Stimulated activated CD8-positive, alpha-beta memory T cell treated with anti-CD3 and anti-CD28 coated beads, Interleukin-4, amount 100 ng/mL, for 1 hour (primary cell): ENCODE measurements at places on chromosomes 7 and 10.

GRCh38 chr10:108363576-108363975 is 1199.1 kb upstream of the SORCS1 start:
- no peak for DNase-seq

- DNase-seq, result no peak
These were observed 67.4 kb downstream of the PLXNA4 start for GRCh38 chr7:132508724-132509353.

DNA sequence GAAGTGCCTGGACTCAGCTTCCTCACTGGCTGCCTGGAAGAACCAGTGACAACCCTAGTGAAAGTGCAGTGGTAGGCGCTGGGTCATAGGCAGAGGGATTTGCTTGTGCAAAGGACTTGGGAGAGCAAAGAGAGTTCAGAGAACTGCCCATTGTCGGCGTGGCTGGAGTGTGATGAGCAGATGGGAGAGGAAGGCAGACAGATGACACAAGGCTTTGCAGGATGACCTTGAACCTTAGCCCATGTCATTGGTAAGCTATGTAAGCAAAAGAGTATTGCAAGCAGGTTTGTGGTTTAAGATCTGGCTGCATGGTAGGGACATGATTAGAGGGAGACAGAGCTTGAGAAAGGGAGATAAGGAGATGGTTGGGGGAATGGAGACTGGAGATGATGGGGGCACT is 35.3 kb upstream of the NOBOX start:
- DNase-seq, result no peak

DNA sequence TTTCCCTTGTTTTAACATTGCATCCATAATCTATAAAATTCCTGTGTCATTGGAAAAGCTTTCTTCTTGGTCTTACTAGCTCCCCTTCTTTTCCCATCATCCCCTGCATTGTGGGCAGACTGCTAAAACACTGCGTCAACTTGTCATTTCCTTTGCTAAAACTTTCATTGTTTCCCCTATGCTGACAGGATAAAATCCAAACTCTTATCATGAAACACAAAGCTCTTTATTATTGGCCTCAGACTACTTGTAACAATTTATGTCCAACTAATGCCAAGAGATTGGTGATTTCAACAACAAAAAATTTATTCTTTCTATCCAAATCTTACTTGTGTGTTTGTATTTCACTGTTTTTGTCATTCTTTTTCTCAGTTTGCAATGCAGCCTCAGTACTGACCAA is 339.1 kb downstream of the HGF start:
- no peak for DNase-seq
